Activated CD4-positive, alpha-beta T cell treated with anti-CD3 and anti-CD28 coated beads, Interleukin-2, amount 50 U/mL, for 48 hours (primary cell): ENCODE measurements at places on chromosomes 4 and X.
A peak's percentile ranks its signal among the peaks of the same experiment; 100 is the strongest.

DNA sequence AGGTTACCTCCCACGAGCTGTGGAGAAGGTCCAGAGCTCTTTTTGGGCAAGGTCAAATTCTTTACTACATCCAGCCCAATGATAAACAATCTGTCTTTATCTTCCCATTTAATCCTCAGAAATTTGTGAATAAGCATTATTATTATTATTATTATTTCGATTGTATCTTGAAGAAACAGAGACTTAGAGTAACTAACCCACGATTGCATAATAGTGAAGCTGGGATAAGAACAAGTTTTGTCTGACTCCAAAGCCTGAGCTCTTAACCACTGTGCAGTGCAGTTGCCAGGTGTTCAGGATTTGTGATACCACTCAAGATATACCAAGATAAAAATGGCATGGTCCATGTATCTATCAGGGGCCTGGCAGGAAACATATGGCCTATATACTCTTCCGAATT, 166.5 kb upstream of the LDB2 start:
- no peak for DNase-seq

- peak; percentile 18 for DNase-seq
These were observed 3.1 kb downstream of the ZNF827 start for GRCh38 chr4:145935253-145936141.

GRCh38 chr4:1658581-1658980, 25.5 kb downstream of the FAM53A start:
- no peak for DNase-seq

DNA sequence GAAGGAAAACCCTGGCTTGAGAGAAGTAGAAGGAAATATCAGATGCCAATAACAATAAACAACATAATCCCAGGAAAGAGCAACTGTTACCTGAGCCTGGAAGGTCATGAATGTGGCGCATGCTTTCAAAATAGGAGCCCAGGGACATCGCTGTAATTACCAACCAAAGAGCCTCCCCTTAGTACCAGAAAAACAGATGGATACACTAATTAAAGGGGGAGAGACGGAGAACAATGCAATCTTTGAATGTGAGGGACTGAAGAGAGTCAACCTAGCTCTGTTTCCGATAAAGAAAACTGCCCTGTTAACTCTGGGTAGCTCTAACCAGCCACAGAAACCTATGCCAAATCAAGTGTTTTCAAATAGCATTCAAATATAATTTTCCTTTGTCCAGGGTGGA, 161.4 kb downstream of the ENOX2 start:
- DNase-seq, result no peak

- peak; percentile 66 for DNase-seq
These were observed 650.8 kb upstream of the DIPK2B start for GRCh38 chrX:45851434-45851991.

DNA sequence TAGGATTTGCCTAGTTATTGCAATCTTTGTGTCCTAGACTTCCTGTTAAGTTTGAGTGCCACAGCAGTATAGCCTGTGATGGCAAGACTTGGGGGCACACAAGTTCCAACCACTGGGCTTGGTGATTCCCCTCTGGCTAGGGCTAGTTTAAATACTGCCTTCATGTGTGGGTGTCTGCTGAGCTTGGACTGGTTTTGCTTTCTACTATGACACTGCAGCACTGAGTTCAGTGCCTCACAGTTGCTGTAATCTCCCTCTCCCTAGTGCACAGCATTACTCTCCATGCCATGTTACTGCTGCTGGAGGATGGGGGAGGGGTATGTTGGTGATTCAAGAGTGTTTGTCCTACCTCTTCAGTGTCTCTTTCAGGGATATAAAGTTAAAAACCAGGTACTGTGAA, 379.6 kb downstream of the IL15 start:
- DNase-seq, result no peak

DNA sequence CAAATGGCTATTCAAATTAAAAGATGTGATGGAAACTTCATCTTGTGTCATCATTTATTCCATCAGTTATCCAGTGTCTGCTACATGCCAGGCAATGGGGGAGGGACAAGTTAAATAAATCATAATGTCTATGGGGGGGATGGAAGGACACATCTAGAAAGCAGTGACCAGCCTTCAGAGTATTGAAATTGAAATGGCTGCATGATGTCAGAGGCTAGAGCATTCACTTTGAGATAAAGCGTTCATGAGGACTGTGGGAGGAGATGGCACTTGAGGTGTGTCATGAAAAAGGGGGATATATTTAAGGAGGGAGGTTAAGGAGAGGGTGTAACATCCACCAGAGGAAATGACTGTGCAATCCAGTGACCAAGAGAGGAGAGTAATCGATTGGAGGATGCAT, 50.6 kb downstream of the SLIT2 start:
- no peak for DNase-seq

DNA sequence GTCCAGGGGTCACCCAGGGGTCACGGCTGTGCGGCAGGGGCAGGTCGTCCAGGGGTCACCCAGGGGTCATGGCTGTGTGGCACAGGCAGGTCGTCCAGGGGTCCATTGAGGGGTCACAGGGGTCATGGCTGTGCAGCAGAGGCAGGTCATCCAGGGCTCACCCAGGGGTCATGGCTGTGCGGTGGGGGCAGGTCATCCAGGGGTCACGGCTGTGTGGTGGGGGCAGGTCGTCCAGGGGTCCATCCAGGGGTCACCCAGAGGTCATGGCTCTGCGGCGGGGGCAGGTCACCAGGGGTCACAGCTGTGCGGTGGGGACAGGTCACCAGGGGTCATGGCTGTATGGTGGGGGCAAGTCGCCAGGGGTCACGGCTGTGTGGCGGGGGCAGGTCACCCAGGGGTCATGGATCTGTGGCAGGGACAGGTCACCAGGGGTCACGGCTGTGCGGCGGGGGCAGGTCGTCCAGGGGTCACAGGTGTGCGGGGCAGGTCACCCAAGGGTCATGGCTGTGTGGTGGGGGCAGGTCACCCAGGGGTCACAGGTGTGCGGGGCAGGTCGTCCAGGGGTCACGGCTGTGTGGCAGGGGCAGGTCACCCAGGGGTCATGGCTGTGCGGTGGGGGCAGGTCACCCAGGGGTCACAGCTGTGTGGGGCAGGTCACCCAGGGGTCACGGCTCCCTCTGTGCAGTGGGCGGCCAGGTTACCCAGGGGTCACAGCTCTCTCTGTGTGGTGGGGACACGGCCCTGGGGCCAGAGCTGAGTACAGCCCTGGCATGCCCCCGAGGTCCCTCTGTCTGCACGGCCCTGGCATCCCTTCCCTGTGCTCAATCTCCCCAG, 16.0 kb downstream of the ATP5ME start:
- DNase-seq, result no peak

DNA sequence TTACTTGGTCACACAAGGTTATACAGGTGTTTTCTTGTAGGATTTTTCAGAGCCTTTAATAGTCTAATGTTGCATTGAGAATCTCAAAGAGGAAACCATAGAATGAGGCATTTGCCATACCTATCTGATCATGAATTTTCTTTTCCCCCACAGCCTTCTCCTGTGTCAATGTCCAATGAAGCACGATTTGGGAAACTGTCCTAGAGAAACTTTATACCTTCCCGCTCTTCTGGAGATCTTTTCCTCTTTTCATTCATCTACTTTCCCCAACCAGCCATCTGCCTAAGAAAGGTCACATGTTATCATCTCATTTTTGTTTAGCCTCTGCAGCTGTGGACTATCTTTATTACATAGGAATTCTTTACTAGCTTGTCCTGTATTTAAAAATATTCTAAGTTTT, 19.9 kb downstream of the VSIG4 start:
- no peak for DNase-seq

DNA sequence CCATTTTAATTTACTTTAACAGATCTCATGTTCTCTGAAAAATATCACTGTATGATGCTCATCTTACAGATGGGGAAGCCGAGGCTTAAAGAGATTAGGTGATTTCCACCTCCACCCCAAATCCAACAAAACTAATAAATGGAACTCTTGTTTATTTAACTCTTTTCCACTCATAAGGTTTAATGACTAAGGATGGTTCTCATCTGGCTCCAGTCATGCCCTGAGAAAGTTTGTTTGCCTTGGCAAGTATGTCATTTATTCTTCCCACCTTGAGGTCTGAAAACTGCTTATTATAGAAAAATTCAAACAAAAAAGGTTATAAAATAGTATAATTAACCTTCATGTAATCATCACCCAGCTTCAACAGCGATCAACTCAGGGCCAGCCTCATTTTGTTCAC, 56.3 kb downstream of the PPEF2 start:
- DNase-seq, result no peak
